NCI-H1694 (cell line): ENCODE measurements at places on chromosomes 13 and 19.

GRCh38 chr13:47420020-47420419, 523.2 kb upstream of the HTR2A start:
- DNase-seq: no peak

GRCh38 chr13:31955741-31956140, 75.8 kb upstream of the FRY start:
- no peak for DNase-seq

GRCh38 chr13:36907821-36908220, 12.2 kb downstream of the SMAD9 start:
- DNase-seq: no peak

GRCh38 chr13:29429286-29429900, 166.1 kb downstream of the SLC7A1 start:
- no peak for DNase-seq

DNA sequence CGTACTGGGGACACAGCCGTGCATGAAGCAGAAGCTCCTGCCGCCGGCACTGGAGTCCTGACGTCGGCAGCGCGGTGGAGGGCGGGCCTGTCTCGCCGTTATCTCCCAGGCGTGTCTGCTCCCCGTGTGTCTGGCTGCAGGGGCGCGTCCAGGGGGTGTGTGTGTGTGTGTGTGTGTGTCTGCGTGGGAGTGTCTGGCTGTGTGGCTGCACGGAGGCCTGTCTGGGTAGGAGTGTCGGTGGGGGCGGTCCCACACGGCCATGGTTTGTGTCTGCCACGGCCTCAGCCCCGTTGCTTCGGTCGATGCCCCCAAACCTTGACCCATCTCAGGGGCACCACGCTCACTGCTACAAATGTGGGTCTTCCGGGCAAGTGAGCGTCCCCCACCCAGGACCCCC, 18.3 kb downstream of the ARID3A start:
- no peak for DNase-seq

DNA sequence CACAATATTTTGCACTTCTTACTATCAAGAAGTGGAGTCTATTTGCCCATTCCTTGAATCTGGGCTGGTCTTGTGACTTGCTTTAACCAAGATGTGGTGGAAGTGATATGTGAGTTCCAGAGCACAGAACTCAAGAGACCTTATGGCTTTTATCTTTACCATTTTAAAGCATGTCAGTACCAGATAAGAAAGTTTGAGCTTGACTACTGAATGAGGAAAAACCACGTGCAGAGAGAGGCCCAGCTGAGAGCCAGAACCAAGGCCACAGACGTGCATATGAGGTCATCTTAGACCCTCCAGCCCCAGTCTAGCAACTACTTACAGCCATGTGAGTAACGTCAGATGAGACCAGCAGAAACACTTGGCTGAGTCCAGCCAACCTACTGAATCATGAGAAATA, 6.3 kb upstream of the CDK8 start:
- DNase-seq: no peak

DNA sequence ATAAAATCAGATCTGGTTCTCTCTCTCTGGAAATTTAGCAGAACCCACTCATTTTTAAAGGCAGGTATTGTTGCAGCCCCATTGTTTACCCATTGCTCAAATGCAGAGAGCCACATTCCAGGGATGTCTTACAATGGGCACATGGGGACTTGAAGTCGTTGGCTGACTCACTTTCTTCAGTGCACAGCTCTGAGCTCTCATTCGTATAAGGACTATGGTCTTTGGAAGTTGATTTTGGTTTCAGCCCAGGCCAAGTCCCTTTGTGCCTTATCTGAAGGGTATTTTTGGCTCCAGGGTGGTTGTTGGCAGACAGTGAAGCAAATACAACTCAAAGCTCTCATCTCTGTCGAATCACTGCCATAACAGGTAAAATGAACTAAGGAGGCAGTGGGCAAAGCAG, 47.3 kb upstream of the CLDN10 start:
- no peak for DNase-seq

DNA sequence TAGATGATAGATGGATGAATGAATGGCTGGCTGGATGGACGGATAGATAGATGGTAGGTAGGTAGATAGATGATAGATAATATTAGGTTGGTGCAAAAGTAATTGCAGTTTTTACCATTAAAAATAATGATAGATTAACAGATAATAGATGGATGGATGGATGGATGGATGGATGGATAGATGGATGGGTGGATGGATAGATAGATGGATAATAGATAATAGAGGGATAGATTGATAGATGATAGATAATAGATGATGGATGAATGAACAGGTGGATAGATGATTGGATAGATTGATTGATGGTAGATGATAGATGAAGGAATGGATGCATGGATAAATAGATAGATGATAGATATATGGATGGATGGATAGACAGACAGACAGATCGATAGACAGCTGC, 87.9 kb upstream of the RAP2A start:
- no peak for DNase-seq

DNA sequence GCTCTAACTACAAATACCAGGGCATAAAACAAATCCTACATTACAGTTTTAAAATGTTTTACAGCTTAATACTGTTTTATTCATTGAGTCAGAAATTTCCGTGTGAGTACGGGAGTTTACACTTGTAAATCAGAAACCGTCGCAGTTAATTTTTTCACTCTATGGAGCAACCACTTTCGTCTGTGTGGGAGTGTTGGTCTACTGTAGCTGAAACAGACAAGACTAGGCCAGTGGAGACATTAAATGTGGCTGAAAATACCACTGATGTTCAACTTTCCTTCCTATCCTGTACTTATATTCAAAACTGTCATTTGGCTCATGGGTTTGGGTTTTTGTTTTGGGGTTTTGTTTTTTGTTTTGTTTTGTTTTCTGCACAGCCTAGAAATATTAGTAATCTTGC, 268.7 kb downstream of the DCT start:
- no peak for DNase-seq

DNA sequence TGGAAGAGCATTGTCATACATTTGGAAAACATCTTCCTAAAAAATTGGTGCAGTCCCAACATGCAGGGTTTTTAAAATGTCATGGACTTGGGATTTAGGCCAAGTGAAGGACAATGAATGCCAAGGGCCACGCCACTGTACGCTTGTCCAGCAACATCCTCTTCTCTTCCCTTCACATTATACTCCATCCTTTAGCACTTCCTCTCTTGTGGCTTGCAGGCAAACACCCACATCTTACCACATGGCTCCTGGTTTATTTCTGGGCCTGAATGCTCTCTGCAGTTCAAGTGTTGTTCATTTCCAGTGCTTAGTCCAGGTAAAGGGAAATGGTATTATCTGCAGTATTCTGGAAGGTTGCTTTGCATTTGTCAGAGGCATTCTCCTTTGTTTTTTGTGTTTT, 45.0 kb downstream of the CBY2 start:
- DNase-seq: no peak

DNA sequence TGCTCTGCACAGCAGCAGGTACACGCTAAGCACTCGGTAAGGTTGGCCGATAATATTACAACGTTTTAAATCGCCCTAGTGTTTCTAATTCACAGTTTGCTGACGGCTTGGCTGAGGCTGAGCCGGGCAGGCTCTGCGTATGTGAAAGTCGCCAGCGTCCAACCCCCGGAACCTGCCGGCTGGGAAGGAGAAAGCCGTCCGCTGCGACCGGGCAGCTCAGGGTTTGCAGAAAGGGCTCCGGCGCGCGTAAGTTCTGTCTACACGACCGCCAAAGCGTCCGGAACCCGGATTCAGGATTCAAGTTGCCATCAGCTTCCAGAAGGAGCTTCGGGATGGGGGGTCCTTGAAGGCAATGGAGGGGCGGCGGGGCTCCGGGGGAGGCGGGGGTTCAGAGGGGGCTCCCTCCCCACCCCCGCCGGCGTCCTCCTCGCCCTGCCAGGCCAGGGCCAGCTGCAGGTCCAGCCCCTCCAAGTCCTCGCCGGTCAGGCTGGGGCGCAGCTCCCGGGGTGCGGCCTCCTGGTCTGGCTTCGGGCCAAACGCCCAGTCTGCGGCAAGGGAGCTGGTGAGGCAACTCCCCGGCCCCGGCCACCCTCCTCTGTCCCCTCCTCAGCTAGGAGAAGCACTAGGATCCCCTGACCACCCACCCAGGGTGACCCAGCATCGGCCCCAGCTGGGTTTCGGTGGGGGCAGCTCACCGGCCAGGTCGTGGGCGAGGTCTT, 575 bp downstream of the SMIM44 start:
- no peak for DNase-seq
